ENCODE measurements at places on chromosomes 6 and 20.

GRCh38 chr20:37529214-37529967 lies 1.7 kb upstream of the BLCAP start:
- no peak for DNase-seq

GRCh38 chr6:55868176-55868575 lies 7.2 kb downstream of the BMP5 start:
- no peak for DNase-seq

DNA sequence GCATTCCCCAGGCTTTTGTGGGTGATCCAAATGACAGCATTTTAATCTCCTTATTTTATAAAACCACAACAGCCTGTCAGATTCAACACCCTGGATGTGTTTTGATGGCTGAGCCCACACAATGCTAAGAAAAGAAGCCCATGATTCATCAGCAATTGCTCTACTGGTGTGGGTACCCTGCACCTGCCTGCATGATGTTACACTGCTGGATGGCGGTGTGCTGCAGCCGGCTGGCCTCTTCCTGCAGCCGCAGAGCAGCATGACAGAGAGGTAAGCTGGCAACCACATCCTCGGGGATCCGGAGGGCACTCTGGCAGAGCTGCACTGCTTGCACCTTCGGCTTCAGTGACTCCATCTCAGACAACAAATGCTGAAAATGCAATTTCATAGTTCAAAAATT lies 327.5 kb downstream of the SYNE1 start:
- DNase-seq: no peak

DNA sequence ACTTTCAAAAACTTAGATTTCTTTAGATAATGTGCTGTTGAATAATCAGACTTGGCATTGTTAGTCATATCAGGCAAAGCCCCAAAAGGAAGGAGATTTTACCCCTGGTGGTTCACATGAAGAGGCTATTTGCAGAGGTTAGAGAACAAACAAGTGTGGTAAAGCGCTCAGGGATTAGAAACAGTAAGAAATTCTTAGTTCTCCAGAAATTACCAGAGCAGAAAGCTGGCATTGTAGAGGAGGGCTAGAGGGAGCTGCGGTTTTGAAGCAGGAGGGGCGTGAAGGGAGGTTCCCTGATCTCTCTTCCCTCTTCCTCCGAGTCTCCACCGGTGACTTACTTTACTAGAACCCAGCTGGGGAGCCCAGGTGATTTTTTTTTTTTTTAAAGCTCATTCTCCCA lies 10.2 kb downstream of the MYO6 start:
- DNase-seq: peak; percentile 33

GRCh38 chr6:133895573-133896343 lies 6.8 kb downstream of the TCF21 start:
- DNase-seq: no peak

DNA sequence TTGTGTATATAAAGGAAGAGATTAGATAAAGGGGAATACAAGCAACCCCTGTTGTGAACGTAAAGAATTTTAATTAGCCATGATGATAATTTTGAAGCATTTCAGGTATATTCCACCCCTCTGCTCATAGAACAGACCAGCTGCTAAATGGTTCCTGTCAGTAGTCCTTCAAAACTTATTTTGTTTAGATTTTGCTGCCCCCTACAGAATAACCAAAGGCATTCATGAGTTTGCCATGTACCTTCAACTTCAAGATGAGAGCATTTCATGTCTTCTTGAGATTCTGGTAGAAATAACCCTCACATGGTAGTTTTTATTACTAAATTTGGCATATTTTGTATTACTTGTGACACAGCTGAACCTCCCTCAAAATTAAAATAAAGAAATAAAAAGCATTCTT lies 1586.7 kb downstream of the HACE1 start:
- DNase-seq: no peak

GRCh38 chr20:5871459-5872410 lies 78.6 kb downstream of the TRMT6 start:
- no peak for DNase-seq

DNA sequence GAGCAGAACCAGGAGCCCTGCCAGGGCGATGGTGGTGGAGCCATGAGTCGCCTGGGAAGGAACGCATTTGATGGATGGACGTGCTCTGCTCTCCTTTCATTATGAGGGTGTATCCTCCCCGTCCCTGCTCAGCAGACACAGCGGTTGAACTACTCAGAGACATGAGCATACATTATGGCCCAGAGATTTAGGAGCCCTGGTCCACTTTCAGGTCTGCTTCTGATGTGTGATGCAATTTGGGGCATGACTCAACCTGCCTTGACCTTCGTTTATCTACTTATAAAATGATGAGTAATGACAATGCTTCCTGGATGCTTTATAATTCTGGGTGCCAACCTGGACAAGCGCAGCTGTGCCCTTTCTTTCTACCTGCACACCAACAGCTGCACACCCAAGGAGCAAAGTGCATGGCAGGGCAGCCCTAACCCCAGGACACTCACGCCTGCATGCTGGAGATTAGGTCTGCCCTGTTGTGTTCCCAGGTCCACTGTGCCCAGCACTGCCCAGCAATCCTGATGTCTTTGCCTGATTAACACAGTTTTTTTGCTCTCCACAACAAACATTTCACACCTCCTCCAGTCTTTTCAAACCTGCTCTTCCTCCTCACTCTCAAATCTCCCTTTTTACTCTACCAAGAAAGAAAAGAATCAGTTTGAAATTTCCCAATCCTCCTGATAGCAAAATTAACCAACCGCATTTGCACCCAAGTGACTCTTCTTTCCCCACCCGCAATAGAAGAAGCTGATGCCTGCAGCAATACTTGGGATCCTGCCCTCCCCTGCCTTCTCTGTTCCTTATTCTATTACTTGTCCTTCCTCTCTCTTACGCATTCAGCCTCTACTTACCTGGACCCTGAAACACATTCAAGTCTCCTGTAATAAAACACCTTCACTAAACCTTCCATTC lies 81.2 kb downstream of the EZR start:
- no peak for DNase-seq

- no peak for DNase-seq
Observed at GRCh38 chr6:56513631-56514030, 129.1 kb downstream of the DST start.
